Stimulated activated CD8-positive, alpha-beta memory T cell treated with anti-CD3 and anti-CD28 coated beads, Interleukin-4, amount 100 ng/mL, for 48 hours (primary cell): ENCODE measurements at places on chromosomes 6 and 20.

GRCh38 chr6:141996823-141997222 lies 135.9 kb upstream of the GJE1 start:
- DNase-seq, result no peak

DNA sequence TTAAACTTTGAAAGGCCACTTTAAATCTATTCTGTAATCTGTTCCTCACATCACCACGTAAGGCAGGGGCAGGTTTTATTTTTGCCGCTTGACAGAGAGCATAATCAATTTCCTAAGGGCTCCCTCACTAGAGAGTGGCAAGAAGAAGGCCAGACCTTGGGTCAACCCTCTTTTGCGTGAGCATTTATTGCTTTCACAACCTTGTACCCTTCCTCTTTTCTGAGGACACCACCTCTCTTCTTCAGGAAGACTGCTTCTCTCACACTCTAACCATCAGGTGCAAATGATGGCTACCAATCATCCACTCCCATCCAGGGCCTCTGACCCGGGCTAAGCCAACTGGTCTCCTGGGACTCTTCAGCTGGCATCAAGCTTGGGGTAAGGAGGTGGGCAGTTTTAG lies 25.2 kb upstream of the QKI start:
- no peak for DNase-seq

- DNase-seq, result no peak
Observed at GRCh38 chr6:159061805-159062563, 17.2 kb upstream of the TAGAP start.

- peak; percentile 49 for DNase-seq
Observed at GRCh38 chr6:134437376-134437775, 119.5 kb upstream of the SGK1 start.

GRCh38 chr6:31203345-31203979 lies 33.0 kb upstream of the POU5F1 start:
- DNase-seq, result peak; percentile 62
